Stimulated activated CD4-positive, alpha-beta T cell treated with anti-CD3 and anti-CD28 coated beads, TNF-alpha, amount 100 ng/mL, for 24 hours (primary cell): ENCODE measurements at places on chromosomes 2 and 18.

DNA sequence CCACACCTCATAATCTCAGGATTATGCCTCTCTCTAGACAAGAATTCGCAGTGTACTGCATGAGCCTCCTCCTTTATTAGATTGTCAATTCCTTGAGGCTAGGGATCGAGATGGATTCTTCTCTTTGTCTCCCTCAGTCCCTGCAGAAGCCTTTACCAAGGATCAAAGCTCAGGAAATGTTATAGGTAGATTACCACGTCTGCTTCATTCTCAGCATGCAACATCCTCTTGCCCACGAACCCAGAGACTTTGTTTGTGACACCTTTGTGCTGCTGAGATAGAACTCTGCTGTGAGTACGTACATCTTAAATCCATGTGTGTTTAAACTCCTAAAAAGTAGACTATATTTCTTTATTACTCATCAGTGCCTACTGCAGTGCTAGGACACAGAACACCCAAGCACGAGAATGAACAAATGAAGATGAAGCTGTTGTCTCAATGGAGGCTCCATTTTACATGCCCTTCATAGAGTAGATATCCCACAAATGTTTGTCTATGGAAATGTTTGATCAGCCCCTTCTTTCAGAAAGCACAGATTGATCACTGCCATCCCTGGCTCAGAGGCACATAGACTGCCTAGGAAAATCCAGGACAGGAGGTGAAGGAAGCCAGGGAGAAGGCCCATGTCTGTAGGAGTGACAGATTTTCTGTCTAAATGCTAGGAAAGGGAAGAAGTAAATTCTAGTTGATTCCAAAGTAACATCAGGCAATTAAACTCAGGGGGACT is 98.8 kb upstream of the KLHL29 start:
- no peak for DNase-seq

- no peak for DNase-seq
Measured at GRCh38 chr2:205857520-205858237, 175.4 kb downstream of the NRP2 start.

GRCh38 chr18:77161383-77161782 is 28.8 kb upstream of the MBP start:
- no peak for DNase-seq

DNA sequence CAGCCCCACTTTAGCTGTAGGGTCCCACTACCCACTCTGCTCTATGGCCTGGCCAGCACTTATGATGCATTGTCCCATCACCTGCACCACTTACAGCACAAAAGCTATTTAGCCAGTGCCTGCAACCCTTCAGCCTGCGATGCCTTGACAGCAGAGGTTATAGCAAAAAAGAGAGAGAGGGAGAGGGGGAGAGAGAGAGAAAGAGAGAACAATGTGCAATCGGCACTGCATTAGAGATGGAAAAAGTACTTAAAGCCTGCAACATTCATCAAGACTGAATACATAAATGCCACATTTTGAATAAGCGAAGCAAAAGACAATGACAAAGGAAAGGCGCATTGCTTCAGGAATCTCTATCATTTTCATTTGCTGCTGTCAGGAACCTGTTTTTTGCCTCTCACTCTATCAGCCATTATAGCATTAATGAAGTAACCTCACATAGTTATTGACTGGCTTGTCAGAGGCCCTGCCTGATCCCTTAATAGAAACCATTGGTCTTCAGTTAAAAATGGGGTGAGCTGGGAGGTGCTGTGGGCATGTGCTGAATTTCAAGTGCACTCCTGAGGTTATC is 833.1 kb downstream of the BCL11A start:
- no peak for DNase-seq

GRCh38 chr2:156400706-156401678 is 35.2 kb upstream of the GPD2 start:
- DNase-seq: peak; percentile 74

DNA sequence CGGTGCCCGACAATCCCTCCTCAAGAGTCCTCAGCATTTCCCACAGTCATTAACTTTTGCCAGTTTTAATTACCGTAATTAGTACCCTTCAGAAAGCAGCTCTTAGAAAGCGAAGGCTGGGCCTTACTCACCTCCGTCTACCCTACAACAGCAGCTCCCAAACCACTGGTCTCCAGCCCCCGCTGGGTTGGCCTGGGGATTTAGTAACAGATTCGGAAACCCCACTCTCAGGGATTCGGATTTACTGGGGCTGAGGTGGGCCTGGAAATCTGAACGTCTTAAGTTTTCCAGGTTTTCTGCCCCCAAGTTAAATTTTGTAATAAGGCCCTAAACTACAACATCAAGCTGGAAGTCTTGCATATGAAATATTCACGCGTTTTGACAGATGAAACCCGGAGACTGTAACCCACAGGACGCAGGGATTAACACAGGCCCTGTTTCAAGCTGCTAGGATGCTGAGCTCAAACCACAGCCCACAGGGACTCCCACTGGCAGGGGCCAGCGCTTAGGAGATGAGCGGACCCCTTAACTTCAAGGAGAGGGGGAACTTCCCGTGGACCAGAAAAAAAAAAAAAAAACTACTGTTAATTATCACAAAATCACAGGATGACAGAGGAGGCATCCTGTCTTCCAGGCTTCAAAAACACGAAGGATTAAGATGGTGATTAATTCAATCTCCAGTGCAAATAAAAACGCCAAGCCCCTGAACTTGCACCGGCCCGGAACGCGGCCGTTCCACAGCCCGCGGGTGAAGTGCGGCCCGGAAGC is 985 bp downstream of the ILKAP start:
- DNase-seq: peak; percentile 22

GRCh38 chr18:32753656-32754260 is 19.1 kb downstream of the KLHL14 start:
- no peak for DNase-seq

DNA sequence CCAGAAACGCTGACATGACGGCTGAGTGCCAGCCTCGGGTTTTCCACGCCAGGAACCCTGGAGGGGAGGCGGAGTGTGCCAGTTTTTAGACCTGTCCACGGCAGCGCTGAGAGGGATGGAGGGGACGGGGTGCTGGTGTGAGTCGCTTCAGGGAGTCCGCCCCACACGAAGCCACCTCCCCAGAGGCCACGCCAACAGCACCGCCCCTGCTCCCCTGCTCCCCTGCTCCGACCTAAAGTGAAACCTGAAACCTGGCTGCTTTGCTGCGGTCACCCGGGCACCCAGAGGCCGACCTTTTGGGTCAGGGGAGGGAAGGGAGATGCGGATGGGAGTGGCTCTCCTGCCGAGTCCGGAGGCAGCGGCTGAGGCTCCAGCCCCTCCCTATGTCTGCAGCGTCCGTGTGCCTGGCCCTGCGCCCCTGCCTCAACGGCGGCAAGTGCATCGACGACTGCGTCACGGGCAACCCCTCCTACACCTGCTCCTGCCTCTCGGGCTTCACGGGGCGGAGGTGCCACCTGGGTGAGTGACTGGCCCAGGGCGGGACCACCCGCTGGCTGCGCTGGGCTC is 38.1 kb downstream of the SNED1 start:
- DNase-seq: peak; percentile 46

GRCh38 chr2:215811409-215812345 is 201.7 kb downstream of the MREG start:
- DNase-seq: no peak

- no peak for DNase-seq
Measured at GRCh38 chr2:25204190-25204838, 35.9 kb upstream of the POMC start.

GRCh38 chr2:139360654-139361053 is 580.5 kb upstream of the NXPH2 start:
- DNase-seq: no peak

DNA sequence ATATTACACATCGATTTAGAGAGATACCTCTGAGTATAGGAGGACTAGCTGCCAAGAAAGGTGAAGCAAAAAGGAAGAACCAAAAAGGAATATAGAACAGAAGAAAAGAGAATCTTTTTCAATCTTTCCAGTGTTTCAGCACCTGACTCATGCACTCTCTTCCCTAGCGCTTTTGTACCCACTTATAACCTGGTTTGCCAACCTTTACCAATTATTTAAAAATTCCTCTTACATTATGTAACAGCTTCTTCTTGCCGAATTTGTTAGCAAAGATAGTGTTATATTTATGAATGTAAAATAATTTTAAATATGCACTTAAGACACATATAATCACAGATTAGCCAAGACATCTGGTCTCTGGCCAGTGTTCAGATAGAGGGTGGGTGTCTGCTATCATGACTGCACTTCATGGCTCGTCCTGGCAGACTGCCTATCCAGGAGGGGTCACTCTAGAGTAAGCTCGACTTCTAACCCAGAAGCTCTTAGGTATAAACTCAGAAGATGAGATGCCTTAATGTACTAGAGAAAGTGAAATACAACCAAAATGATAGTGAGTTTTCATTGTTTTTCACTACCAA is 122.9 kb downstream of the ATAD2B start:
- DNase-seq: no peak

- no peak for DNase-seq
Measured at GRCh38 chr2:150351922-150352321, 135.5 kb downstream of the RND3 start.

GRCh38 chr2:104656571-104657163 is 197.2 kb upstream of the POU3F3 start:
- no peak for DNase-seq

GRCh38 chr2:167420211-167420610 is 531.9 kb downstream of the XIRP2 start:
- no peak for DNase-seq
